ENCODE measurements at places on chromosomes 3 and 15.
A peak's percentile ranks its signal among the peaks of the same experiment; 100 is the strongest.

DNA sequence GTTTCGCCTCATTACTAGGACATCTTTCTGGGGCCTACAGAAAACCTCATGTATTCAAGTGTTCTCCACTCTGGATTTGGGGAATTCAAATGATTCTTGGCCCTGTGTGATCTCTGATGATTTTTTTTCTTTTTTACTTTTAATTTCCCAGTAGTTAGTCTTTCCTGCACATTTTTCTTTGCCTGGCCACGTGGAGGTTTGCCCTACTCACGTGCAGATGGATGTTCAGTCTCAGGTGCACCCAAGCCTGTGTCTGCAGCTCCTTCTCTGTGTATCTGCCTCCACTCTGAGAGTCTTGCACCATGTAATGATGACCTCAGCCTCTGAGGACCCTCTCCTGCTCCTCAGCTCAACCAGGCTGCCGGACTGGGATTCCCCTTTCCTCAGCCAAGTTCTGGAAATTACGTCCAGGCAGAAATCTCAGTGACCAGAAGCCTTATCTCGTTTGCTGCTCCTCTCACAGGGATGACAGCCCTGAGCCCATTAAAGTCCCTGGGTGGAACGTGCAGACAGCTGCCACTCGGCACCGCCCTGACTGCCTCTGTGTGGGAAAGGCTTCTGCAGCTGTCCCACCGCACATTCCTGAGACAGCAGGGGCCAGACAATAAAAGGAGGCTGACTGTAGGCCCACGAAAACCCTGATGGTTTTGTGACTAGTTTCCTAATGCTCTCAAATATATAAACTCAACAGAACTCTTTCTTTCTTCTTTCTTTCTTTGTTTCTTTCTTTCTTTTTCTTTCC lies 31.4 kb upstream of the GABRB3 start:
- DNase-seq: no peak

DNA sequence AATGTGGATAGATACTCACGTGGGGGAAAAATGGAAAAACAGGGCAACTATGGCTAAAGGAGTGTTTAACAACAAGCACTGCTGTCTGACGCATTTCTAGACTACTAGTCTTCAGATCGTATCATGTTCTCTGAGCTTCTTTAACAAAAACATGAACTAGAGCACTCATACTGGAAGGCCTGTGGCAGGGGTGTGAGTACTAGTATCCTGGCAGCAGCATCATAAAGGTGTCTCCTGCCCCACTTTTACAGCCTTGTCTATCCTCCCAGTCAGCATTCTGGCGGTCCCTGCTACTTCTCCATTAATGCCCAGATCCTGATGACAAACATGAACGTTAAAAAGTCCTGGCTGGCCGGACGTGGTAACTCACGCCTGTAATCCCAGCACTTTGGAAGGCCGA lies 4.0 kb downstream of the FMN1 start:
- DNase-seq: no peak

GRCh38 chr3:195899701-195900435 lies 8.5 kb downstream of the TNK2 start:
- no peak for DNase-seq

DNA sequence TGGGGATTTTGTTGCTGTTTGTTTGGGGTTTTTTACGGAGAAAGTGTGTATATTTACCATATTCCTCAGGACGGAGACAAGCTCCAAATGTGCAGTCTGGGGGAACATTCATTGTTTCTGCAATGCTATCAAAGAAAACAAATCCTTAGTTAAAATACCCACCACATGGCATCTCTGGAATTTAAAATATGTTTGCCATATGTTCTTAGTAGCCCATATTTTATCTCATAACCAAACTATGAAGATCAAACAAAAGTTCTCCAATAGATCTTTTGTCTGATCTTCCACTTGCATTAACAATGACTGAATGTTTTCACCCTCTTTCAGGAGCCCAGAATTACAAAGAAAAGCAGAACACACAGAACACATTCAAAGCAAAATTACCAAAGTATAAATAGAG lies 35.3 kb downstream of the EFHB start:
- DNase-seq: no peak

DNA sequence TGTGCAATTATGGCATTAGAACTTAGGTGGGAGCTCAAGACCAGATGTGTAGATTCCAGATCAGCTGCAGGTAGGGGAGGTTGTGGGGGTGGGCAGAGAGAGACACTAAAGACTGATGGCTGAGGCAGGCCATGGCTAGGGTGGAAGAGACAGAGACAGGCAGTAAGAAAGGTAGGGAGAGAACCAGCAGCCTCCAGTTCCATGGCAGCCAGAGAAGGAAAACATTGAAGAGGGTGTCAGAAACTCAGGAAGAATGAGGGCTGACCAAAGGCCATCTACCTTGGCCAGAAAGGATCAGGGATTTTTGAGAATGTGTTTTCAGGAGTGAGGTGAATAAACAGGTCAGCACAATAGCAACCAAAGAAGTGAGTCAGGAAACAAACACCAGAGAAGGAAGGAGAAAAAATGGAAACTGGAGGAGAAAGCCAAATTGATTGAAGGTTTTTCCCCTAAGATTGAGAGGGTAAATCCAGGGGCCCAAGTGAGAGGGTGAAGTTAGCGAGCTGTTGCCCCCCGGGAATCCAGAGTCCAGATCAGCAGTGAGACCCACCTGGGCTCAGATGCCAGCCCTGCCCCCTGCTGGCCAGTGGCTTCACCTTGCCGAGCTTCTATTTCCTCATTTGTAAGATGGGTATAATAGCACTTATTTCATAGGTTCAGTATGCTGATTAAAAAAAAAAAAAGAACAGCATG lies 41.0 kb downstream of the ABHD2 start:
- peak; percentile 62 for DNase-seq

GRCh38 chr3:156685198-156685597 lies 10.8 kb downstream of the TIPARP start:
- DNase-seq: no peak

DNA sequence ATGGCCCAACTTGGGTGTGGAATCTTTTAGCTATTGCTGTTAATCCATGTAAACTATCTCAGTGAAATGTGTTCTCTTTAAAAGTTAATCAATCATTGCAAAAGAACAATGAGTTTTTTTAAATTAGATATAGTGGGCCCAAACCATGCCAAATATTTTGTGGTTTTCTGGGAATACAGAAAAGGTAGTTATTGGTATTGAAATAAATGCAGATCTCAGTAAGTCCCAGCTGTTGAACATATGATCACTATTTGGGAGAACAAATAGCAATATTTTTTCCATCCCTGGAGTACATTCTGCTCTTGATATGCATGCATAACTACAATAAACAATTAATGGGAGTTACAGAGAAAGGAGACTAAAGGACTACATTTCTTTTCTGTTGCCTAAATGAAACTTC lies 36.0 kb upstream of the LEKR1 start:
- no peak for DNase-seq

DNA sequence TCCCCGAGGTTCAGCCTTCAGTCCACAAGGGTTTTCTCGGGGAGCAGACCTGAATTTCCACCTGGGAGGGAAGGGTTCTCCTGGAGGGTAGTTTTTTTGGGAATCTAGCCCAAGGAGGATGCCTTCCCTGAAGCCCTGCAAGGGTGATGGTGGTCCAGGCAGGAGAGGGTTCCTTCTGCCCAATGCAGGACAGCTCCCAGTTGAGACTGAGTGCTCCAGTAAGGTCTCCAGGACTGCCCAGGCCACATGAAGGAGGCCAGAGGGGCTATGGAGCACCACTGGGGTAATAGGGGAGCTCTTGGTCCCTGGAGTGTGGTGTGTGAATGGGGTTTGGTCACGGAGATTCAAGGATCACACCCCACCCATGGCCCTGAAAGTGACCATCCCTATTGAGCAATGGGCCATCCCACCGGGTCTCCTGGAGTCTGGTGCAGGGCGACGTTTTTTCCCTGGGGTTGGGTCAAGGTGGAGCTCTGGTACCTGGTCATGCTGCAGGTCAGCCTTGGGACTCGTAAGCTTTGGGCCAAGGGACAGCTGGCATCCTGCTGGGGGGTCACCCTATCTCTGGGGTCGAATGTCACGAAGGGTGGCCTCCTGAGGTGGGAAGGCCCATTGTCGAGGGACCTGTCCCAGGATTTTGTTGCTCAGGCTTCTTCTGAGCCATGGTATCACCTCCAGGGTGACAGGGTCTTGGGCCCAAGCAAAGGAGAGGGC lies 196.5 kb downstream of the UBE3A start:
- DNase-seq: peak; percentile 4

- peak; percentile 20 for DNase-seq
Measured at GRCh38 chr3:61250784-61251173, 473 bp downstream of the FHIT start.

GRCh38 chr3:126051741-126052140 lies 32.2 kb downstream of the SLC41A3 start:
- DNase-seq: no peak

GRCh38 chr15:77528290-77528967 lies 104.3 kb downstream of the LINGO1 start:
- DNase-seq: no peak

GRCh38 chr3:86978111-86978551 lies 12.8 kb downstream of the VGLL3 start:
- no peak for DNase-seq

GRCh38 chr3:133466531-133467386 lies 66.9 kb downstream of the BFSP2 start:
- no peak for DNase-seq

GRCh38 chr3:42394579-42395288 lies 15.7 kb downstream of the LYZL4 start:
- no peak for DNase-seq

DNA sequence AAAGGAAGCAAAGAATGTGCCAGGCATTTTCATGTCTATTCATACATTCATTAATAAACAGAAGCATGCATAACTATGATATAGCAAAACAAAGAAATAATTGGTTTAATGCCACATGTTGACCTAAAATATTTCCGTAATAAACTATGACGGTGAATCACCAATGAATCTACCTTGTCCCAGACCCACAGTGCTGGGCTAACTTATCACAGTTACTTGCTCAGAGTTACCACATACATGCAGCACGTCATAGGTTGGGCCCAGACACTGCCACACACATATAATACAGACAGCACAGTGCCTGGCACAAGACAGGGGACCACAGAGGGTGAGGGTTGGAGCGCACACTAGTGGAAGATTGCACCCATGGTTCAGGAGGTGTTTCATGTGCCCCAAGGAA lies 86.9 kb downstream of the ATP1B3 start:
- no peak for DNase-seq

DNA sequence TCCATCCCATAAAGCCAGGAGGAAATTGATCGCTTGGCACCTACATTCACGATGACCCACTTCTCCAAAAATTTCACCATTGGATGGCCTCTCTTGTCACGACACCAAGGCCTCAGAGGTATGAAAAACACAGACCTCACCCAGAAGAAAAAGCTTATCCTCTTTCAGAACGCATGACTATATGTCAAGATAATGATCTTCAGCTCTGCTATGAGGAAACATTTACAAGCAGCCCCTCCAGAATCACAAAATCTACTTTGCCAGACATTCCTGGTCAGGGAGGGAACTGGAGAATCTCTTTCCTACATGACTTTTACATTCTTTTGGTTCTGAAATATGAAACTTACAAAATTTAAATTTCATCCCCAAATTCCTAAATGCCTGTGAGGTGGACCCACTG lies 122.7 kb downstream of the WNT5A start:
- DNase-seq: no peak

- DNase-seq: no peak
Measured at GRCh38 chr3:133271539-133271938, 128.3 kb upstream of the BFSP2 start.

GRCh38 chr15:56468401-56468800 lies 3.5 kb upstream of the MNS1 start:
- DNase-seq: no peak

- DNase-seq: no peak
Measured at GRCh38 chr3:101964861-101965260, 115.5 kb downstream of the NFKBIZ start.

- DNase-seq: peak; percentile 90
Measured at GRCh38 chr3:14947100-14947885, at the start of gene NR2C2. NR2C2 (plus strand) TSS chr3:14947583; CDS start chr3:15003915, 56,332 bp downstream.

- DNase-seq: no peak
Measured at GRCh38 chr15:76390571-76390970, 54.0 kb downstream of the ISL2 start.

- no peak for DNase-seq
Measured at GRCh38 chr3:58200846-58201355, 9.9 kb downstream of the DNASE1L3 start.

GRCh38 chr15:56252386-56252785 lies 8.7 kb upstream of the RFX7 start:
- DNase-seq: no peak

- DNase-seq: no peak
Measured at GRCh38 chr15:100125401-100126191, 216.2 kb downstream of the ADAMTS17 start.

GRCh38 chr3:35757991-35758757 lies 118.8 kb downstream of the ARPP21 start:
- no peak for DNase-seq

GRCh38 chr15:78565097-78565950 lies at the start of gene CHRNA5:
CHRNA5 (plus strand) TSS chr15:78565520; CDS start chr15:78565720, 200 bp downstream.
- peak; percentile 52 for DNase-seq

DNA sequence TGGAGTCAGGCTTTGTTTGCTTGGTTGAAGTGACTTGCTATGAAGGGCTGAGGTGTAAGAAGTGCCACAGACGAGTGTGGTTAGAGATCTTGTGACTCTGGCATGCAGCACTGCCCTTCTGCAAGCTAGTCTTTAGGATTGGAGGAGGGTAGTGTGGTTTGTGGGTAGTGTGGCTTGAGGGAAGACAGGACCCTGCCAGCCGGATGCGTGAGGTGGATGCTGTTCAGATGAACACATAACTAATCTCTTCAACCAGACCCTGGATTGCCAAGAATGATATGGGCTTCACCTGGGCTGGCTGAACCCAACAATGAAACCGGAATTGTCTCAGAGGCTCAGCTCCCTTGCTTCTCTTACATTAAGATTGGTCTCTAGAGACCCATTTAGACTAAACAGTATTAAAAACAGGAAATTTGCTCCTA lies 32.7 kb downstream of the STARD9 start:
- DNase-seq: no peak

GRCh38 chr3:179603321-179603720 lies 1.1 kb downstream of the MRPL47 start:
- DNase-seq: no peak

- no peak for DNase-seq
Measured at GRCh38 chr15:80574590-80574989, 120.5 kb upstream of the ABHD17C start.

DNA sequence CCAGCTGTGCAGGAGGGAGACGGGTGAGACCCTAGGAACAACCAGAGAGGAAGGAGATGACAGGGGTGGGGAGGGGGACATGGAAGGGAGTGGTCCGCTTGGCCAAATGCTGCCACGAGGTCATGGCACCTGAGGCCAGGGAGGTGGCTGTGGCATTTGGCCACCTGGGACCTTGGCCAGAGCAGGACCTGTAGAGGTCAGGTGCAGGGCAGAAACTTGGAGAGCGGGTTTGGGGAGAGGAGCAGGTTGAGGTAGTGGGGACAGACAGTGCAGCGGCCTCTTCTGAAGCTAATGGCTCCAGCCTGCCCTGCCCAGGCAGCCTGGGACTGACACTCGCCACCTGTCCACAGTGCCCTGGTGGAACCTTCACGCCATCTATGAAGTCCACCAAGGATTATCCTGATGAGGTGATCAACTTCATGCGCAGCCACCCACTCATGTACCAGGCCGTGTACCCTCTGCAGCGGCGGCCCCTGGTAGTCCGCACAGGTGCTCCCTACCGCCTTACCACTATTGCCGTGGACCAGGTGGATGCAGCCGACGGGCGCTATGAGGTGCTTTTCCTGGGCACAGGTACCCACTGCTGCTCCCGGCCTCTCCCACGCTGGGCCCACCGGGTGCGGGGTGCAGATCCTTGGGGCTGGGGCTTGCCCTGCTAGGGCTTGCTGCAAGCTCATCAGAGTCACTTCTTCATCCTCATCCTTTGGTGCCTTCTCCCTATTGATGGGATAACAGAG lies 7.0 kb upstream of the GNAT1 start:
- no peak for DNase-seq

GRCh38 chr3:178193846-178194245 lies 342.4 kb upstream of the KCNMB2 start:
- no peak for DNase-seq

Measured in activated naive CD4-positive, alpha-beta T cell treated with anti-CD3 and anti-CD28 coated beads, Interleukin-2, amount 50 U/mL, for 16 hours (primary cell).